Fibroblast of the aortic adventitia (primary cell): ENCODE measurements at places on chromosomes 1 and 21. TPM values are rescaled to one million over a fixed set of nuclear protein-coding genes. Genes with fewer than 3 reads are reported as not detected.

GRCh38 chr1:8717148-8717547 lies 100.3 kb downstream of the RERE start:
- DNase-seq, result no peak

- DNase-seq, result no peak
These were observed 296.3 kb downstream of the PTBP2 start for GRCh38 chr1:97017895-97018294.

DNA sequence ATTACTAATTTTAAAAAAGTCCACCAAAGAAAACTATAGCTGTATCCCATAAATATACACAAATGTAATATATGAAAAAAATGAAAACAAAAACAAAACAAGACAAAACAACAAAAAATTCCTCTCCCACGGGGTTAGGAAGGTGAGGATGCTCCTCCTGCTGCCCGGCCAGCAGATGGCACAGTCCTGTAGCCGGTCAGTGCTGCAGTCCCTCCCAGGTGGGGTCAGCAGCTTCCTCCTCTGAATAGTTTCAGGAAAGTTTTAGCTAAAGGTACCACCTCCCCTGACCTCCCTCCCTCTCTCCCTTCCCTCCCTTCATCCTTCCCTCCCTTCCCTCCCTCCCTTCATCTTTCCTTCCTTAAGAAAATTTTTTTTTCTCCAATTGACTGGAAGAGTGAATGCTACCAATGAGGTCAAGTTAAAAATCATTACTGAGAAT lies 67.8 kb upstream of the BCL10 start:
- peak; percentile 56 for DNase-seq

Gene PRELP
- total RNA-seq, result 1.4 and 3.7 TPM in 2 replicates
